Stimulated activated CD4-positive, alpha-beta T cell treated with anti-CD3 and anti-CD28 coated beads, Interleukin-15, amount 100 ng/mL, for 1 hour (primary cell): ENCODE measurements at places on chromosomes 4 and X.

DNA sequence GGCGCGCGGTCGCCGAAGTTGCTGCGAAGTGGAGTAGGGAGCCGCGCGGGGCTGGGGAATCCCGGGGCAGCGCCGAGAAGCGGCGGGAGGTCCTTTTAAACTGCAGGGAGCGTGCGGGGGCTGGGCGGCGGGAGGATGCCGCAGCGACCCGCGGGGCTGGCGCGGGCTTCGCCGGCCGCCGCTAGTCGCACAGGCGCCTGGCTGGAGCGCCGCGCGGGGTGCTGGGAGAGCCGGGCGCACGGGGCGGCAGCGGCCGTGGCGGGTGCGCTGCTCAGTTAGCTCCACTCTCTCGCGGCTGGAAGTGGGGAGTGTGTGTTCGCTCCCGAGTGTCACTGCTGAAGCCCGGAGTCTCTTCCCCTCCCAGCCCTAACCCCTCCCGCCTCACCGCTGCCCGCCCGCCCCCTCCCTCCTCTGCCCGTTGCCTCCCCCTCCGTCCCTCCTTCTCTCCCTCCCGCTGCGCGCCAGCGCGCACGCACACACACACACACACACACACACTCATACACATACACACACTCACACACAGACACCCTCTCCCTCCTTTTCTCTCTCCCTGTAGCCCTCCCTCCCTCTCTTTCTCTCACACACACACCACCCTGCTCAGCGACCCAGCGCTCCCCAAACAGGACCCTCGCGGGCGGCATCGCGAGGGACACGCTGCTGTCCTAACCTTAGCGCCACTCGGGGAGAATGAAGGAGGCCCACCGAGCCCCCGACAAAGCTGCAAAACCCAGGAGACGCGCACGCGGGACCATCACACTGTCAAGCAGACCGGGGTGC is at the start of gene NDNF:
NDNF (minus strand) TSS at position 312 of the 780 bp plus-strand sequence. CDS start 26,698 bp downstream, outside the sequence.
- DNase-seq, result peak; percentile 39

DNA sequence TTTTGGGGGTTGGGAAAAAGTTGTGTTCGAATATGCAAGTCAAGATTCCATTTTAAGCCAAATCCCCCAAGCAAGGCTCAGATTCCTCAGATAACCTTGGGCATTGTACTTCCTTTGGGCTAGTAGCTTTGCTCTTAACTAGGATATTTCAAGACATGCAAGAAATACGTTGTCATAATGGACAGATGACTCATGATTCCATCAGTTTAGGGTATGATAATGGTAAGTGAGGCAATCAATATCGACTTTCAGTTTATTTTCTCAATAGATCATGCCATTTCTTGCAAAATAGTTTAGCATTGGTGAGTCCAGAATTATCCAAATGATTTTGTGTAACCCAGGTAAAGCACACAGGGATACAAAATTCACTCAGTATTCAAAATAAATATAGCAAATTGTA is 25.4 kb downstream of the CFAP299 start:
- DNase-seq, result no peak

- DNase-seq, result no peak
Measured at GRCh38 chr4:55758570-55758969, 61.0 kb upstream of the EXOC1L start.

DNA sequence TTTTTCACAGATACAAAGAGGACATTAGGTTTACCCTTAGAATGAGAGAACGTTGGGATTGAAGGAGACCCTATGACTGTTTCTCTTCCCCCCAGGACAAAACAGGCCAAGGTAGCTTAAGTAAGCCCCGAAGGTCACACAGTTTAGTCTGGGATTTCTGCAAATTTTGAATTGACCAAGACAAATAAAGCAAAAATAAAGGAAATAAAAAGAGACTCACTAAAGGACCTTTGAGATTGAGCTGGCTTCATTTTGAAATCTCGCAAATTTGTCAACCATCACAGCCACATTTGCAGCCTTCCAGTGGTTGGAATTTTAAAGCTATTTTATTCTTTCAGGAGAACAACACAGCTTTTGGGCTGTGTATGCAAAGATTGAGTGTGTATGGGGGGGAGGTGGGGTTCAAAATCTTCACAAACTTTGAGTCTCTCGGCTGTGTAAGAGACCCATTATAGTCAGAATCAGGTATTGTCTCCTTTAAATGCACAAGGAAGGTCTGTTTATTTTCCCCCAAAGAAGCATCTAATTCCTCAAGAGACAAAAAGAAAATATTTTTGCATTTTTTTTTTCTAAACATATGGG is 4.2 kb downstream of the TMSB4X start:
- DNase-seq, result no peak

GRCh38 chrX:119698845-119699244 is 5.9 kb upstream of the SEPTIN6 start:
- DNase-seq, result no peak

DNA sequence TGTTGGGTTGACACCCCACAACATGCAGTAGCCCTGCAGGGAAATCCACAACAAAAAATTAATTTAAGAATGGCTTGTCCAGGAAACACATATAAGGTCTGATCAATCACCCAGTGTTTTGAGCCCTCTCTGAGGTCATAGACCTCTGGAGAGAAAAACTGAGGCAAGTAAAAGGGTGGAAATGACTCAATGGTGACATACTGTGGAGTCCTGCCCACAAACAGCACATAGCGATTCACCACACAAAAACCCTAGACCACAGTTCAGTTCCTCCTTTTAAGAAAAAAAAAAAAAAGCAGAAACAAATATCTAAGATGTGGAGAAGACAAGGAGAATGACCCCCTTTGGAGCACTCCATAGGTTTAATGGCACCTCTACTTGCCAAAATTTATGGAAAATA is 2691.0 kb downstream of the PCDH7 start:
- no peak for DNase-seq

DNA sequence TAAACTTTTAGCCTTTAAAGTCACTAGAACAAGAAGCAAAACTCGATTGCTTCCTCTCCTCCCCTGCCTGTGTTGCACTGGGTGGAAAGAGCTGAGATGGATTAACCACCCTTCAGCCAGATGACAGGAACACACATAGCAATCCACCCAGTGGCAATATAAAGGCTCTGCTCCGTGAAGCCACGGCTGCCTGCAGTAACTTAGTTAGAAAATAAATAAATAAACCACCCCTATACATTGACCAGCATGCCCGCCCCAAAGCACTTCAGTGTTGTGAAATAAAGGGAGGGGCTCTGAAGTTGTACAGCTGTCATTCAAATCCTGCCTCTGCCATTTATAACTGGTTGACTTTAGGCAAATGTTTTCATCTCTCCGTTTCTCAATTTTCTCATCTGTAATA is 217.1 kb upstream of the LDB2 start:
- no peak for DNase-seq

DNA sequence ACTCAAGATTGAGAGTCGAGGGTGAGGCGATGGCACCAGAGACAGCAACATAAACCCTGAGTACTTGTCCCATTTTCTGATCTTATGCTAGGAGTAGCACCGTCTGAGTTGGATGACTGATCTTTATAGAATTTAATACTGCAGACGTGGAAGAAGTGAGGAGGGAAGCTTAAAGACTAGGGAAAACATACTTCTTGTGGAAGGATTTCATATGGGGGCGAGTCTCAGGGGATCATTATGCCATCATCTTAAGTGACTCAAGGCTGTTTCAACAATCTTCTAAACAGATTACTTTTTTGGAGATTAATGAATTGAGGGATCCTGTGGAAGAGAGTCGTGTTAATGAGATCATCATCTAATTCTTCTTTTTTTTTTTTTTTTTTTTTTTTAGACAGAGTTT is 17.2 kb upstream of the FAT1 start:
- no peak for DNase-seq

GRCh38 chrX:71291381-71291780 is 7.9 kb downstream of the NONO start:
- no peak for DNase-seq

DNA sequence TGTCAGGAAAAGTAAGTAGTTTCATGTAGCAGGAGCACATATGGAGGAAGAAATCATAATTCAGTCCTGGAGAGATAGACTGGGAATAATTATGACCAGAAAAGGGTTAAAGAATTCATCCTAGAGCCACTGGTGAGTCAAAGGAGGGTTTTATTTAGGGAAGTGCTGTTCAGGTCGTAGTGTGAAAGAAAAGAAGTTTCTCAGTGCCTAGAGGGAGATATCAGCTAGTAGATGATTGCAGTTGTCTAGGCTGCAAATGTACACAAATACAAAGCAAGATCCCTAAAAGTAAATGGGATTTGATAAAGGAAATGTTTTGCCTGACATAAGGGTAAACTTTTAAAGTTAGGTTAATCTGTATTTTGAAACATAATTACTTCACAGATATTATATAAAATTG is 403.2 kb downstream of the ACTRT1 start:
- DNase-seq, result no peak

DNA sequence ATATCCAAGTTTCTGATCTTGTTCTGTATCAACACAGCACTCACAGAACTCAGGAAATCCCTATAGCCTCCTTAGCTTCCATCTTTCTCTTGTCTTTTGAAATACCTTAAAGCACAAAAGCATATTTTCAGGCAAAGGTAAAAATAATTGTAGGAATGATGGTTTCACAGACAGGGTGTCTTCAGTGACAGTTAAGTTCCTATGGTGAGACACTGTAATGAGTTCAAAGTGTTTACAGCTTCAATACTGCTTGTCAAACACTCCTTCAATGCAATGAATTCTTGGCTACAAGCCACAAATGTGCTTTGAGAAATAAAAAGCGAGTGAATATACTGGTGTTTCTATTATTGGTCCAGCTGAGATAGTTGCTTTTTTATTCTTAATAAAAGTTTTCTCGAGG is 466.0 kb downstream of the DMD start:
- DNase-seq, result no peak

DNA sequence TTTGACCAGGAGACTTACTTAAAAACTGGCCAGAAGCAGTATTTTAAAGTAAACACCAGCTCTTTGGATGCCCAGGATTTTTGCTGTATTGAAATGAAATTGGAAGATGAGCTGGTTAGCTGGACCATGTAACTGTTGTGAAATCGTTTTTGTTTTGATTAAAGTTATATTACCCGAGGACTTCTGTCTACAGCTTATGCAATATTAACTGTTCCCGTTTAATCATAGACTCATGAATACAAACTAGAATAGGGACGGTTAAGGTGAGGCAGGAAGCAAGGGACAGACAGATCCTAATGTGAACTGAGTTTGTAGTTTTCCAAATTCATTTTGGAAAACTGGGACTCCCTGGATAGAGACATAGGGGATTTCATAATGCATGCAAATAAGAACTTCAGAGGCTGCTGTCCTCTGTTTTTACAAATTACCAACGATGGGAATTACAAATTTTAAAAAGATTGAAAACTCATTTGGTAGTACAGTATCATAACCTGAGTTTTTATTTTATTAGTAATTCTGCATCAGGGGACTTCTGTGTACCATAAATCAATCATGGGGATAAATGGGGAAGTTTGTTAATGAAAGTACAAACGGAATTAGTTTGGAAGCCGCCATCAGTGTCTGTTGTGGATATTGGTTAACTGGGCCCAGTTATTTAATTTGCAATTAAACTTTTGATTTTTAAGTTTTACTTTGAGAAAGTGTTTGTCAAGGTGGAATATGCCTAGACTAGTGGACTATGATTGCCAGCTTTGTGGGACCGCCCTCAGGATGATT is 304.4 kb downstream of the AFF2 start:
- DNase-seq, result no peak

- DNase-seq, result no peak
Measured at GRCh38 chrX:155215443-155216178, 649 bp upstream of the VBP1 start.

GRCh38 chr4:113810906-113811305 is 49.4 kb upstream of the CAMK2D start:
- no peak for DNase-seq

GRCh38 chr4:19520939-19521520 is 730.7 kb upstream of the SLIT2 start:
- no peak for DNase-seq

DNA sequence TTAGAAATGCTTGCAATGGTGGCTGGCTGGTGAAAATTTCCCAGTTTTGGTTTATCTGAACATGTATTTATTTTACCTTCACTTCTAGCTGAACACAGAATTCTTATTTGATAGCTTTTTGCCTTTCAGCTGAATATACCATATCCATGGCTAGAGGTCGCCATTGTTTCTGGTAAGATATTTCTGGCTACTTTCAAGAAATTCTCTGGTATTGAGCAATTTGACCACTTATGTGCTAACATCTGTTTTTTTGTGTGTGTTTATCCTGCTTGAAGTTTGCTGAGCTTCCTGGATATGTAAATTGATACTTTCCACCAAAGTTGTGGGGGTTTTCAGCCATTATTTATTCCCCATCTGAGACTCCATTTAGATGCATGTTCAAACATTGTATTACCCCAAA is 75.4 kb downstream of the FBXW7 start:
- DNase-seq, result no peak

GRCh38 chr4:86302251-86302650 is 57.6 kb downstream of the MAPK10 start:
- no peak for DNase-seq

DNA sequence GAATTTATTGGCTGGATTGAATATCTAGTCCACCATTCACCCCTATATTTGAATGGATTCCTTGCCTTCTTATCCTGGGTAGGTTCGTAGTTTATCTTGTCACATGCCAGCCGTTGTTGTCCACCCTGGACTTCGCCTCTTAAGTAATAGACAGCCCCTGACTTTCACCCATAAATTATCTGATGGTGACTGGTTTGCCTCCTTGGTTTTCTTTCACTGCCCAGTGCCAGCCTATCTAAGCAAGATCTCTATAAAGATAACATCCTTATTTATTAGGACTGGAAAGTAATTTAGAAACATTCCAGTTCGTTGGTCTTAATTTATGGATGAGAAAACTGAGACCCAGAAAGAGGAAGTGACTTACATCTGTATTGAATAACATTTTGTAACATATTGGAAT is 410.3 kb downstream of the RPA4 start:
- DNase-seq, result no peak

GRCh38 chr4:39812500-39812899 is 114.6 kb downstream of the UBE2K start:
- DNase-seq, result no peak

DNA sequence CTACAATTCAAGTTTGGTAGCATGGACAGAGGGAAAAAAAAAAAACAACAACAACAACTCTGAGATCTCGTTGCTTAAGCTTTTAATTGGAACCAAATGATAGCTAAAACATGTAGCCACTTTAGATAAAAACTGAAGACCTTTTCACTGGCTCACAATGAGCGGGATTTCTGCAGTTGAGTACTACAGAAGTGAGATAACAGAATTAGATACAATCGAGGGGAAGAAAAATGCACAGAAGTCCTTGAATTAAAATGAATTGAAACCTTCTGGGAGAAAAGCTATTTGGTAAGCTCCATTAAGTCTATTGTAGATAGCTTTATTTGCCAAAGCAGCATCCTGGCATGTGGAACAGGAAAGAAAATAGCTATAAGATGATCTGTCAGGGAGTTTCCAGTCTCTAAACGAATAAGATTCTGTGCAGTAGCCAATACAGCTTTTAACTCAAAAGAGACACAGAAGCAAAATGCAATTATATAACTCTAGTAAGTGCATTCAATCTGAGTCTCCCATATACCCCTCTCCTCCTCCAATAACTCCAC is 248.5 kb downstream of the ENOX2 start:
- no peak for DNase-seq
